ENCODE measurements at places on chromosomes 7 and 10. TPM values are rescaled to one million over a fixed set of nuclear protein-coding genes. Genes with fewer than 3 reads are reported as not detected.

Gene ZKSCAN1
- 50.2 TPM for polyA plus RNA-seq

Gene ZNF503
- polyA plus RNA-seq: 62.3 TPM

Gene TMEM26
- polyA plus RNA-seq: 8.5 TPM

Gene RUFY2
- polyA plus RNA-seq: 23.0 TPM

Gene TPST1
- polyA plus RNA-seq: 50.7 TPM

Gene CHAT
- not detected for polyA plus RNA-seq

Gene CLEC2L
- polyA plus RNA-seq: 0.66 TPM

Gene GPNMB
- 31.8 TPM for polyA plus RNA-seq

Gene CPN1
- 2.0 TPM for polyA plus RNA-seq

Gene TUBB8
- polyA plus RNA-seq: 0.71 TPM

Gene NOBOX
- not detected for polyA plus RNA-seq

- no peak for DNase-seq
Observed at GRCh38 chr7:143416565-143417149, 8.0 kb upstream of the EPHA1 start.

GRCh38 chr7:133511252-133511651, 258.4 kb downstream of the EXOC4 start:
- no peak for DNase-seq

DNA sequence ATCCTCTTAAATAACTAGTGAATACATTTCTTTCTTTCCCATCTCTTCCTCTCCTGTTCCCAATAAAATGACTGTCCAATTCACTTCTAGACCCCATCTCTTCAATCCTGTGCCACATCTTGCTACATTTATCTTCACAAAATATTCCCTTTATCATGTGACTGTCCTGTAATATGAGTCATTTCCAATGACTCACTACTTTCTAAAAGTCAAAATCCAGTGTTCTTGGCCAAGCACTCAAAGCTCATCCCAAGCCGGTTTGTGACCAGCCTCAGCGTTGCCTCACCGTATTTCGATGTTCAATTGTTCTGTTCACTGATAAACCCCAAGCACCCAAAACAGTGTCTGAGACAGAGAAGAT, 104.7 kb downstream of the PARD3 start:
- no peak for DNase-seq

DNA sequence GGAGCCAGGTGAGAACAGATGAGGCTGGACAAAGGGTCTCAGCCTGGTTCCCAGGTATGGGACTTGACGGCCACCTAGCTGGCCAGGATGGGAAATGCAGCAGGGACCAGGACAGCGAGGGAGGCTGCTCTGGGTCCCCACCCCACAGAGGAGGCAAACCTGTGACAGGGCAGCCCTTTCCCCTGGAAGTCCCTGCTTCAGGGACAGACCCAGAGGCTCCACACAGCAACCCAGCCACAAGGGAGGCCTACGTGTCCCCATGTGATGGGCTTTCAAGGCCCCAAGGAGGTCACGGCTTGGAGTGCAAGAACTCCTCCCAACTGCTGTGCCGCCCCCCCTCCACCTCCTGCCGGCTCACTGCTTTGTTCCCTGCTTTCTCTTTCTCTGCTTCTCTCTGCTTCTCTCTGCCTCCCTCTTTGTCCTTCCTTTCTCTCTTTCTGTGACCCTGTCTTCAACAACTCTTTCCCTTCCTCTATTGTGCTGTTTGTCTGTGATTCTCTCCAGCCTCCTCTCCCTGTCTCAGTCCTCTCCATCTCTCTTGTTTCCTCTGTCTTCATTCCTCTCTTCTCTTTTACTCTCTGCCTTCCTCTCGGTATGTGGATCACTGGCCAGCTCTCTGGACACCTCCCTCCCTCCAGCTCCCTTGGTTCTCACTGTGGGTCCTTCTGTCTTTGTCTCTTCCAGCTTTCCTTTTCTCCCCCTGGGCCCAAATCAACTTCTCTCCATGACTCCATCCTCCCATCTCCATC, 9.6 kb upstream of the EIF5AL1 start:
- no peak for DNase-seq

- DNase-seq: no peak
Observed at GRCh38 chr7:149427096-149427680, 33.7 kb downstream of the ZNF777 start.

DNA sequence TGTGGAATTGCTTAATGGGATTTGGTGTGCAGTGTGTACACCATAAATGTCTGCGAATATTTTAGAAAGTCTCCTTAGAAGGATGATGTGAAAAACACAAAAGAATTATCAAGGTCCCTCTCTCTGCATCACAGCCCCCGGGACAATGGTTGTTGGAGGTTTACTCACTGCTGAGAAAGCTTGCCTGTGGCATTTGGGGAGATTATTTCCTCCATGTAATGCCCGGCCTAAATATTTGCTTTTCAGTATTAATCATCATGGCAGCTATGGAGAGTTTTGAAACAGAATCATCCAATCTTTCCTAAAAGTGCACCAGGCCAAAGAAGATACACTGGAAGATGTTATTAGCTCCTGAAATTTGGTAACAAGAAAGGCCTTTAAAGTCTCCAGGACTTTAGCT, 113.8 kb upstream of the ADCY1 start:
- no peak for DNase-seq

DNA sequence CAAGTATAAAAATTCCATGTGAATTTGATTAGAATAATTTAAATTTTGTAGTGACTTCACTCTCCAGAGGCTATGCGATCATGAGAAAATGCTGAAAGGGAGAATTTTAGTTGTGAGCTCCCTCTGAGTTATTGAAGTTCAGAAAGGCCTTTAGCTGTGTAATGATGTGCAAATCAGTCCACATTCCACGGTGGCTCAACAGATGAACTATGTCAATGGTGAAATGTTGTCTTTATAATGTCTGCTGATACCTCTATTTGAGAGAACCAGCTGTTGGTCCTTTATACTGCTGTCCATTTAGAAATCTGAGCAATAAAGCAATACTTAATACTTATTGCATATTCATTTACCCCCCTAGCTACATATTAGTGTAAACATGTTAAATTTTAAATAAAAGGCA, 7.1 kb upstream of the ITGB8 start:
- DNase-seq: no peak

DNA sequence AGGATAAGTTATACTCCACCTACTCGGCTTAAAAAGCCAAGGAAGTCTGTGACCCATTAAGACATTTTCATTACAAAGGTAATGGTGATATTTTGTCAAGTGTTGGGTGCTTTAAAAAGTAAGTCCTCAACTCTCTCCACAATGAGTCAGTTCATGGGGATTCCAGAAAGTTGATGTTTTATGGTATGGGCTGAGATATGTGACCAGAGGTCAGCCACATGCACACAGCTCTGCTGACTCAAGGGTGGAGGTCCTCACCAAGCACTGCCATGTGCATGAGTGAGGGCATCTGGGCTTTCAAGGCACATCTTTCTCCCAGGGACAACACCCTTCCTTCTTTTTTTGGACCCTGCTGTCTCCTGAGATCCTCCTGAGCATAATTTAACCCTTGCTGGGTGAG, 292.9 kb downstream of the PTEN start:
- DNase-seq: no peak

DNA sequence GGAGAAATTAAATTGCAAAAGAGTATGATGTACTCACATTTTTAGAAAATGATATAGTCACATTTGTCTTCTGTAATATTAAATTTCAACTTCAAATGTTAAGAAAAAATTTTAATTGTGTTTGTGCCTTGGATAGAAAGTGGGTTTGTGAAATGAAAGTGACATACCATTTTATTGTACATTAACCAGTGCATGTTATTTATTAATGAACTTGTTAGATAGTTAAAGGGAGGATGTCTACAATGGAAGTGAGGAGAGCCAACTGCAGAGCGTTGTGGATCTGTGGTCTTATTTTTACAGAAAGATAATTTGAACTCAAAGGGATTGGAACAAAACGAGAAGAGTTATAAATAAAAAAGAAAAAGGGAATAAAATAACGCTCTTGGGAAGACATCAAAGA, 291.7 kb downstream of the ARL4A start:
- no peak for DNase-seq

DNA sequence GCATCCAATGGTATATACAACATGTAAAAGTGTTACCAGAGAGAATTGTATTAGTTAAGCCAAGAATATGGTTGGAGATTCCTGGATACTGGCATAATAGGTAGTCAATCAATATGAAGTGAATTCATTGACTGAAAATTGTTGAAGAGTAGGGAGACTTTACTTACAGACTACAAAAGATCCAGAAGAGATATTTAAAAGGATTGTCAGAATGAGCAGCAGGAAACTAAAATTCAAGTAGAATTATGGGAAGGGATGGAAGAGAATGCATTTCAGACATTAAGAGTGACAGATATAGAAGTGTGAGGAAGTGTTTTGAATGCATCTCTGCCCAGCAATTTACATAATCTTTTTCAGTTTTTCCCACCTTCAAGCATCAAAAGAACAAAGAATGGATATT, 62.3 kb upstream of the POM121L12 start:
- DNase-seq: no peak

DNA sequence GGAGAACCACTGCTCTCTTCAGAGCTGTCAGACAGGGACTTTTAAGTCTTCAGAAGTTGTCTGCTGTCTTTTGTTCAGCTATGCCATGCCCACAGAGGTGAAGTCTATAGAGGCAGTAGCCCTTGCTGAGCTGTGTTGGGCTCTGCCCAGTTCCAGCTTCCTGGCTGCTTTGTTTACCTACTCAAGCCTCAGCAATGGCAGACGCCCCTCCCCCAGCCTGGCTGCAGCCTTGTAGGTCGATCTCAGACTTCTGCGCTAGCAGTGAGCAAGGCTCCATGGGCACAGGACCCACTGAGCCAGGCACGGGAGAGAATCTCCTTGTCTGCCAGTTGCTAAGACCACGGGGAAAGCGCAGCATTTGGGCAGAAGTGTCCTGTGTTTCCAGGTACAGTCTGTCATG, 12.1 kb upstream of the CPA2 start:
- DNase-seq: no peak

GRCh38 chr10:109933984-109934565, 10.8 kb upstream of the XPNPEP1 start:
- no peak for DNase-seq

- no peak for DNase-seq
Observed at GRCh38 chr10:12539350-12540164, 190.2 kb downstream of the CAMK1D start.

GRCh38 chr10:121698336-121698735, 100.1 kb upstream of the FGFR2 start:
- DNase-seq: no peak

- no peak for DNase-seq
Observed at GRCh38 chr10:7980196-7980595, 74.3 kb upstream of the GATA3 start.

DNA sequence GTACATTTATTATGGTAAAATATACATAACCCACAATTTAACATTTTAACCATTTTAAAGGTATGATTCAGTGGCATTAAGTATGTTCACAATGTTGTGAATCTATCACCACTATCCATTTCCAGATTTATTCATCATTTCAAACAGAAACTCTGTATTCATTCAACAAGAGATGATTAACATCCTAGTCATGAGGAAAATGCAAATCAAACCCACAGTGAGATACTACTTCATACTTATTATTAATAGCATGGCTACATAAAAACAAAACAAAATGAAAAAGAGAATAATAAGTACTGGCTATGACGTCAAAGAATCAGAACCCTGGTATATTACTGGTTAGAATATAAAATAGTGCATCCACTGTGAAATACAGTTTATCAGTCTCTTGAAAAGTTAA, 386.6 kb upstream of the POM121L12 start:
- DNase-seq: no peak

GRCh38 chr10:88707429-88708155, 1.5 kb downstream of the LIPK start:
- DNase-seq: no peak

GRCh38 chr7:30761214-30762156, 9.6 kb downstream of the INMT start:
- no peak for DNase-seq

- DNase-seq: no peak
Observed at GRCh38 chr7:145665499-145666258, 450.9 kb upstream of the CNTNAP2 start.

GRCh38 chr7:24609059-24609458, 35.8 kb downstream of the PALS2 start:
- no peak for DNase-seq

GRCh38 chr7:27636326-27637006, 26.2 kb downstream of the HIBADH start:
- no peak for DNase-seq

- no peak for DNase-seq
Observed at GRCh38 chr10:70323697-70324338, 40.0 kb upstream of the NPFFR1 start.

DNA sequence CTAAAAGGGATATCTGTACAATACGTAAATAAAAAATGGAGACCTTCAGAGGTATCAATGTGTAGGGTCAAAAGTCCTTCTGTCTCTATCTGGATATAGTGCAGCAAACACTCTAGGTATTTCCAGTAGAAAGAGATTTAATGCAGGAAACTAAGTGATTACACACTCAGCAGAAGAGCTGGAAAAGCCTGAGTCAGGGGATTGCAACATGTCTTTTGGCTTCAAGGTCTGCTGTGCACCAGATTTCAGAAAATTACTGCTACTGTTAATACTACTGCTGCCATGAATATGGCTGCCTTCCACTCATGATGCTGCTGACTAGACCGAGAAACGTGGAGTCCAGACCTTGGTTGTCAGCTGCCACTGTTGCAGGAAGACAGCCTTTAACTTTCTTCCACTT, 94.9 kb upstream of the DLX6 start:
- no peak for DNase-seq

DNA sequence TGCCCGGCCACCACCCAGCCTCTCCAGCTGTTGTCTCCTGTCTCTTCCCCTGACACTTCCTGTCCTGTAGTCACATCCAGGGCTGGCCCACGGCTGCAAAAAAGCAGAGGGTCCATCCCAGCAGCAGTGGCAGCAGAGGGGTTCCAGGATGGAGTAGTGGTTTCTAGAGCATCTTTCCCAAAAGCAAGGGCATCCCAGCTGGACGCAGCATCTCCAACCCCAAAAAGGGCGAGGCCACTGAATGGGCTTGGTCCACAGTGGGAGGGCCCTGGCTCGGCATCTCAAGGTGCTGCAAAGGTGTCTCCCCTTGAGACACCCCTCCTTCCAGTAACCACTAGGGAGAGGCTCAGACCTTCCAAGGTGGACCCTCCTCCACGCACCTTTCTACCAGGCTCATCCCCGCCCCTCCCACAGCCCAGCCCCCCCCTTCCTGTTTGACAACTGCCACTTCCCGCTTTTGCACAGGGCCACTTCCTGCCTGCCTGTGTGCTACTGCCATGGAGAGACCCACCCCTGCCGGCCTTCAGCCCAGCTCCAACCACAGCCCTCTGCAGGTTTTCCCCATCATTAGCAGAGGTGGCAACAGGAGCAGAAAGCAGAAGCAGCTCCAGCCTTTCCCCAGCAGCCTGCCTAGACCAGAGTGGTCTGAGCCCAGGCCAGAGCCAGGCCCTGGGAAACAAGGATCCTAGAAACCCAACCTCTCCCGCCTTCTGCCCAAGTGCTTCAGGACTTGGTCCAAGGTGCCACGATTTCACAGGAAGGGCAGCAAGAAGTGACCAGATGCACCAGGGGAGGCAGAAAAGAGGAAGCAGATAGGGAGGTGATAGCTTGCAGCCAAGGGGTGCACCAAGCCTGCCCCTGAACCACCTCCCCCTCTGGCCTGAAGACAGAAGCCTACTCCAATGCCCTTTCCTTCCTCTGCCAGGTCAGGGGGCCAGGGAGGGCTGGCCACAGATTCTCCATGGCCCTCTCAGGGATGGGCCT, 8.6 kb downstream of the CAMK2G start:
- DNase-seq: no peak

Measured in right renal pelvis (tissue), 4 donors.